GM23338 (cell line): ENCODE measurements at places on chromosomes 3 and 15.
A peak's percentile ranks its signal among the peaks of the same experiment; 100 is the strongest.

GRCh38 chr3:113758389-113759024, 11.7 kb downstream of the ATP6V1A start:
- DNase-seq, result no peak

GRCh38 chr3:168425936-168426595, 330.3 kb upstream of the GOLIM4 start:
- no peak for DNase-seq

DNA sequence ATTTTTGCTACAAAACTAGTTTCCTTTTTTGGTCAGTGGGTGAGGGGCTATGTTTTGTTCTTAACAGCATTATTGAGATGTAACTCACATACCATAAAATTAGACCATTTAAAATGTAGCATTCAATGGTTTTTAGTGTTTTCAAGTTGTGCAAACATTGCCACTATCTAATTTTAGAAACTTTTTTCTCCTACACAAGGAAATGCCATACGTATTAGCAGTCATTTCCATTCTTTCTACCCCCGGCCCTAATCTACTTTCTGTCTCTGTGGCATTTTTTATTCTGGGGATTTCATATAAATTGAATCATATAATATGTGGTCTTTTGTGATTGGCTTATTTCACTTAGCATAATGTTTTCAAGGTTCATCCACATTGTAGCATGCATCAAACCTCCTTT, 55.0 kb upstream of the TIPARP start:
- DNase-seq, result no peak

- DNase-seq, result no peak
Observed at GRCh38 chr3:156948402-156949210, 122.5 kb downstream of the LEKR1 start.

DNA sequence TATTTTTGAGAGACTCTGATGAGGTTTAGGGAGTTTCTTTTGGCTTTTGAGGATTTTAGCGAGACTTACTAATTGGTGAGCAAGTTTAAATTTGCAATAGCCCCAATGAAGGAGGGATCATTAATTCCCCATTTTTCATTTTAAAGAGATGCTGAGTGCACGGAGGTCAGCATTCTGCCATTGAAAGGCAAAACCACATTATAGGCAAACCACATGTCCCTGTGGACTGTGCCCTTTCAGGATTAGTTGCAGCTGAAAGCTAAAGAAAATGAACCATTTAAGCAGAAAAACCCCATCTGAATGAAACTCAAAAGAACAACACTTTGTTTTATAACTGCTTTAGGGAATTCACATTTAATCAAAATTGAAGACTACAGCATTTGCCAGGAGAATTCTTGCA, 246.5 kb downstream of the PDZRN3 start:
- no peak for DNase-seq

DNA sequence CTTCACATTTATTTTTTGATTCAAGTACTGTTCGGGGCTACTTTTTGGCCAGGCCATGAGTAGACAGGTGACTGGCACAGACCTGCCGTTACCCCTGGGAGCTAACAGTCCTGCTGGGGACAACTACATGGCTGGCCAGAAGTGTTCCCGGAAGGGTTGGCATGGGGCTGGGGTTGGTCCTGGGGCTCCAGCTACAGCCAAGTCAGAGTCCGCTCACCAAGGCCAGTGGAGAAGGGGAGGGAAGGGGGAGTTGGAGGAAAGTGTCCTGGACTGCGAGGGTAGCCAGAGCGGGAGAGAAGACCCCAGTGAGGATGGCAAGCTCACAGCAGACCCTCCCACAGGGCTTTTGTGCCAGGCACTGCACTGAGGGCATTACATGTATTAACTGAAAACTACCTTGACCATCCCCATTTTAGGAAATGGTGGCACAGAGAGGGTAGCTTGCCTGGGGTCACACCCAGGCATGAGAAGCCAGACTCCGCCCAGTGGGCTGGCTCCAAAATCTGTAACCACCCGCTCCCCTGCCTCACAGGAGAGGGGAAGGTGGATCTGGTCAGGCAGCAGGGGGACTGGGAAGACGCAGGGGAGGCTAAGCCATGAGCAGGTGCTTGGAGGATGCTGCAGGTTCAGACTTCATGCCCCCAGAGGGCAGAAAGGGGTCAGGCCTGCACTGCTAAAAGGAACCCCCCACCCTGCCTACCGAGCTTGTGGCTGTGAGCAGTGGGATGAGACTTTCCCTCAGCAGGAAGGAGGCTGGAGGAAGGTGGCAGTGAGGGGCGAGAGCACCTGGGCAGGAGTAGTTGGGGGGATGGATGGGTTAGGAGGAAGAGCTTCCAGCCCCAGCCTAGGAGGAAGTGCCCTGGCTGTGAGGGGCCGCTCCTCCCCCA, 38.3 kb upstream of the ESYT3 start:
- no peak for DNase-seq

DNA sequence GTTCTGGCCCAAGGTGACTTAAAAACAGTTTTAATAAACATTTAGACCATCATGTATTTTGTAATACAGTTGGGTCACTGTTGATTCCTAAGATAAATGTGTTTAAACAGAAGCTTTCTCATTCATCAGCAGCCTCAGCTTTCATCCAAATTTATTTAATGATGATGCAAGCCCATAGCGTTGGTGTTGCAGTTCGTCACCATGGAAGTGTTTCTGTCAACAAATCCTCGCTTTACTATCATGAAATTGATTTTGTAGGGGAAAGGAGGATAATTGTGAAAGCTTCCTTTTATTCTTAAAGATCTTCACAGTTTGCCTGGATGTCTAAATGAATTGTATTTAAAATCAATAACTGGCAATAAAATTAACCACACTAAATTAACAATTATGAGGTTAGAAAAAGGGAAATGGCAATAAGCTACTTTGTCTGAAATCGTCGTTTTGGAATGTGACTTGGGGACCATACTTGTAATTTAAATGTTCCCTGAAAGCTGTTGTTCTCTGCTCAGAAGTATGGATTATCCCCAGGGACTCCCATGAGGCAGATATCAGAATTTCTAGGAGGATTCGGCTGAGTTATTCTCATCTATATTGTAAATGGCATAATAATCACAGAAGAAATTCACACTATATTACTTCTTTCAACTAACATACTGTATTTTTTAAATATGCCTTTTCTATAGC, 29.0 kb downstream of the CMSS1 start:
- DNase-seq, result peak; percentile 52

DNA sequence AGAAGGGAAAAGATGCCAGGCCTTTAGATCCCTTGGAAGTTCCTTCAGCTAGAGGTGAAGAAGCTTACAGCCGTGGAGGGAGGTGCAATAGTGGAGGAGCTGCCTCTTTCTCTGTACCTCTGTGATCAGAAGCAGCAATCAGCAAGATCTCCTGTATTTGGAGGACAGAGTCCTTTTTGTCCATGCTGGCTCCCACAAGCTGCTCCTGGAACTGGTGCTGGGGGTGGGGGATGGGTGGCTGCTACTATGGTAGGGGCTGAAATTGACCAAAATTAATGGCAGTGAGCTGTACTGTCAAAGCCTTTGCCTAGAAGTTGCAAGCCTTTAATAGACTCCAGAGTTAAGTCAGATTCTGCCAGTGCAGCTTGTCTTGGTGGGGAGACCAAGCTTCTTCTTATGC, 18.2 kb downstream of the PTPN23 start:
- DNase-seq, result no peak

DNA sequence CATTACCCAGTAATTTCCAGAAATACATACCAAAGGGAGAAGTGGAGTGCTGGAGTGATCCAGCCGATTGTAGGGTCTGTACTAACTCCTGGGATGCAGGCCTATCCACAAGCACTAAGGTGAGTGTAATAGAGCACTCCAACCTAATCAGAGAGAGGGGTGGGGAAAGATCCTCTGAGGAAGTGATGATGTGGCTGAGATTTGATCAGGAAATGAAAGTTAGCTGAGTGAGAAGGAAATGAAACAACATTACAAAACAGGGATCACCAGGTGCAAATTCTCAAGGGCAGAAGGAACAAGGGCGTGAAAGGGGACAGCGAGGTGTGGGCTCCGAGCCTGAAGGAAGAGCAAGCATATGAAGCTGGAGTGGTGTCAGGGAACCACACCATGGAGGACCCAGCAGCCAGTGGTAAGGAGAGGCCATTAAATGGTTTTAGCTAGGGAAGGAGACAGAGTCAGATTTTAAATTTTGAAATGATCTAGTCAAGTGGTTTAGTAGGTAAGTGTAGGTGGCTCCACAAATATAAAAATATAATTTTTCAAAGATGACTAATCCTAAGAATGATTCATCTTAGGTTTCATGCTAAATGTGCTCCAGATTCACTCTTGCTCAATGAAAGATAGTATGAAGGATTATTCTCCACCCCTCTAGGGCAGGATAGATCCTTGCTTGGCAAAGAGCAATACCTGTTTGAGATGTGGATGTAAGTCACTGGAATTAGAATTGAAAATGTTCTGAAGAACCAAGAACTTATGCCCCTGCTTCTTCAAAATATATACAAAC, 348.7 kb downstream of the TBL1XR1 start:
- DNase-seq, result no peak

DNA sequence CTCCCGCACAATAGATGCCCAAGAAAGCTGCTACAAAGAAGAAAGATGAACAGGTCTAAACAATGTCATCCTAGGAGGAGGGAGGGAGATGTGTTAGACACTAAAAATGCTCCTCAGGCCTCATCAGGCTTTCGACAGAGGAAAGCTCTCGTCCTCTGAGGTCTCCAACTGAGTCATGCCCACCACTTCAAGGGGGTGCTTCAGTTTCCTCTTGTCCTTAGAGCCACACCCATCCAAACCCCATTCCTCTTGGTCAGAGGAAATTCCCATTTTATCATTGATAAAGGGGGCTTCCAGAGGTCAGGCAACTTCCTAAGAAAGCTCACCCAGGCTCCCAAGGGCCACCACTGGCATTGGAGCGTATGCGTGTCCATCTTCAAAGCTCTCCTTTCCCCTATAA, 50.1 kb downstream of the HEG1 start:
- DNase-seq, result no peak

GRCh38 chr3:45321607-45322391, 66.6 kb upstream of the LARS2 start:
- no peak for DNase-seq

DNA sequence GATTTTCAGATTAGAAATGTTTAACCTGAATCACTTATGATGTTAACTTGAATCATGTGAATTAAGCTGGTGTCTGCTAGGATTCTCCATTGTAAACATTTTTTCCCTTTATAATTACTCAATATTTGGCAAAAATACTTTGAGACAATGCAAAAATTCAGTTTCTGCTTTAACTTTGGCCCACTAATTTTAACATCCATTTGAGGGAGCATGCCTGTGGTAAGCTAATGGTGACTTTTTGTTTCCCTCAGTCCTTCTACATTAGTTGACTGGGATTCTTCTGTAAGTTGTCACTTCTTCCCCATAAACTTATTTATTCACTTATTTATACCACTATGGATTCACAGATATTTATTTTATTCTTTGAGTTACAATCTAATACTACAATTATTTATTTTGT, 59.3 kb downstream of the PIK3R4 start:
- DNase-seq, result no peak

GRCh38 chr15:71254491-71254890, 139.2 kb downstream of the THSD4 start:
- no peak for DNase-seq

GRCh38 chr3:112808136-112808535, 38.5 kb downstream of the CD200R1L start:
- DNase-seq, result no peak

DNA sequence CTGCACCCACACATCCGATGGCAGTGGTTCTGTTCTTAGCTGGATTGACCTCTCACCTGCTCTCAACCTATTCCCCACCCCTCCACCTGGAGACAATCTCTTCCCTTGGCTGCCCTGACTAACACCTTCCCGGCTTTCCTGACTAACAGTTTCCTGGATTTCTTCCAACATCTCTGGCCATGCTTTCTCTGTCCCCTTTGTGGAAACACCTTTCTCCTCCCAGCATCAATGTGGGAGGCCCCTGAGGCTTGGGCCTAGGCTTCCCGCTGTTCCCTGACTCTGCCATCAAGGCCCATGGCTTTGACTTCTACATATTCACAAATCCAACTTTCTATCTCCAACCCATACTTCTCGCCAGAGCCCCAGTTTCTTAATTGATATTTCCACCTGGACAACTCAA, 142.8 kb upstream of the ATP2B2 start:
- no peak for DNase-seq

DNA sequence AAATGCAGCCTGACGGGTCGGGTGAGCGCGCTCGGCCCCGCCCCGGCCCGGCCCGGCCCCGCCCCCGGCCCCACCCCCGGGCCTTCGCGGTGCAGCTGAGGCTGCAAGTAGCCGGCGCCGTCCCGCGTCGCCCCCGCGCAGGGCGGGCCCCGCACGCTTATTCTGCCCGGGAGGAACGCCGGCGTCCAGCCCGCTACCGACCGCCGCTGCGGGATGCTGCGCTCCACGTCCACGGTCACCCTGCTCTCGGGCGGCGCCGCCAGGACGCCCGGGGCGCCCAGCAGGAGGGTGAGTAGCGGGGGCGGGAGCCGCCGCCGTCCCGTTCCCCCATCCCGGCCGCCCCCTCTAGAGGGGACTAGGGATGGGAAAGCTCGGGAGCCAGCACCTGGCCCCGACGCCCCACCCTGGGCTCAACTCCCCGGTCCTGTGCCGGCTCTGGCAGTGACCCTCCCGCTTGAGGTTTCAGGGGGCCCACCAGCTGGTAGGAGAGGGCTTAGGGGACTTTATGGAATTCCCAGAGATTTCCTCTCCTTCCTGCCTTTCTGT, at the start of gene MYZAP:
Gene MYZAP (plus strand): TSS at position 83 of the 546 bp plus-strand sequence. CDS start 131 bp downstream, at position 214.
- peak; percentile 59 for DNase-seq

- DNase-seq, result peak; percentile 42
Observed at GRCh38 chr3:18345015-18345367, 80.1 kb downstream of the SATB1 start.

- no peak for DNase-seq
Observed at GRCh38 chr3:55246033-55246432, 241.1 kb downstream of the WNT5A start.

DNA sequence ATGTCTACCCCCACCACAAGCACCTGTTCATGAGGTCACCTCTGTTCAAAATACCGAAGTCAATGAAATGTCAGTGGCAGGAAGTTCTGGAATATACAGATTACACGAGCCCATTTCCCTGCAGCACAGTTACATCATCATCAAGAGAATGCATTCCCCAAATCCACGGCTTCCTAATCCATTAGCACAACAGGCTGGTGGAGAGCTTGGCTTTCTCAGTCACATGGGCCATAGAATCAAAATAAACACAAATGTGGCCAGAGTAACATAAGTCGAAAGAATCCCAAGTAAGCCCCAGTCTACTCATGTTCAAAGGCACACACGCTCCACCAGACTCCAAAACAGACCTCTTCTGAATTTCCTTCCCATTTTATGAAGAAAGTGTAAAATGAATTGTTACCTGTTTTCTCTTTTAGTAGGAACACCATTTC, 419.3 kb downstream of the MAGI1 start:
- peak; percentile 52 for DNase-seq

DNA sequence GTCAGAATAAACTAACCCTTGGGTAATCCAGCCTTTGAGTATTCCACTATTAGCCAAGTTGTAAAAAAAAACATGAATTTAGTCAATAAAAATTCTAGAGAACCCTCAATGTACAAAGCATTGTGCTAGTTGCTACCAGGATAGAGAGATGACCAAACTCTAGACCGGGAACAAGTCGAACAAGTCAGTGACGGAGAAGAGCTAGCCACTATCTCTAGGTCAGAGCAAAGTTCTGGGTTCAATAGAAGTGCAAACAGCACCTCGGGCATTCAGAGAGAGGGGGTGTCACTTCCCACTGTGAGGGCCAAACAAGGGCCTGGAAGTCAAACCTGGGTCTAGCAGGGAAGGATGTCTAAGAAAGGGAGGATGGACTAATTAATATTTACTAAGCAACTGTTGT, 2.3 kb upstream of the ADCY5 start:
- no peak for DNase-seq

GRCh38 chr3:188476935-188477334, 323.0 kb downstream of the LPP start:
- peak; percentile 21 for DNase-seq
